Stimulated activated CD8-positive, alpha-beta memory T cell treated with anti-CD3 and anti-CD28 coated beads, Interleukin-7, amount 100 ng/mL, for 1 hour (primary cell): ENCODE measurements at places on chromosomes 3 and 15.

DNA sequence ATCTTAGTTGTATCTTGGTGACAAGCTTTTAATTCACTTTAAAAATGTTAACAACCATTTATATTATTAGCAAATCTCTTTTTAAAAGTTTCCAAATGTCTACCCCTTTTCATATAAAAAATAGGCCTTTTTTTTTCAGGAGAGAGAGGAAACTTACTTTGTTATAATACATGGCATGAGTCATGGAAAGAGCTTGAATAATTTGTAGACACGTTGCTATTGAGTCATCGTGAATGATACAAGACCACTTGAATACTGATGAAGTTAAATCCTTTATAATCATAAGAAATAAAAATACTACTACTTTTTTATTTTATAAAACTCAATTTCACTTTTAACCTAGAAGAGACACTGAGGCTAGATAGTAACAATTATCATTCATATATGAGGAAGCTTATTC, 70.3 kb upstream of the BBX start:
- no peak for DNase-seq

GRCh38 chr3:184811999-184812661, at the start of gene VPS8:
VPS8 (plus strand) TSS chr3:184812166; CDS start chr3:184824633, 12,467 bp downstream.
- DNase-seq: peak; percentile 93

DNA sequence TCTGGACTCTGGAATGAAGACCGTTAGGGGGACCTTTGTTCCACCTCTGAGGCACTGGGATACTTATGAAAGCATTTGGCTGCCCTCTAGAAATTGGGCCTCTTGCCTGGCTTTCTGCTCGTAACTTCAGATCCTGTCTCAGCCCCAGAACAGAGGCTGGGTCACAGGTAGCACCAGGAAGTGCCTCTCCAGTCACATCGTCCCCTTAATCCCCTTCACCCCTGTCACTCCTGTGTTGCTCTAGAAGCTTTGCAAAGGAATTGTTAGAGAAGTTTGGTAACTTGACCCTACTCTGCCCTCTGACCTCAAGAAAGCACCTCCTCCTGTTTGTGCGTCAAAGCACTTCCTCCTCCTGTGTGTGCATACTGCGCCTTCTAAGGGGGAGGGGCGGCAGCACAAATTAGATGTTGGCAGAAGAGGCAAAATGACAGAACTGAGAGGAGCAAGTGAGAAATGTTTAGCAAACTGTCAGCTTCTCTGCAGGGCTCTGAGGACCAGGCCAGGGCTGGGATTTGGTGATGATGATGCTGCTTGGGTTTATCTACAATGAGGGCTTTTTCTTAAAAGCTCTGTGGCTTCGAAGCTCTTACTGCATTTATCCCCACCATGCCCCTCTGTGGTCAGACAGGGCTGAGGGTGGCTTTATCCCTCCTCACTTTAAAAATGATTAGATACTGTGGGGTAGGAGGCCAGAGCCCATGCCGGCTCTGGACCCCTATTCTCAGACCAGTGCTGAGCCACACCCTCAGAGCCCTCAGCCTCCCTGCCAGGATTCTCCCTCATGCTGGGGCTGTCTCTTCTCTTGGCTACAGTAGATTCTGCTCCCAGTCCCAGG, 76.2 kb downstream of the LARS2 start:
- no peak for DNase-seq

DNA sequence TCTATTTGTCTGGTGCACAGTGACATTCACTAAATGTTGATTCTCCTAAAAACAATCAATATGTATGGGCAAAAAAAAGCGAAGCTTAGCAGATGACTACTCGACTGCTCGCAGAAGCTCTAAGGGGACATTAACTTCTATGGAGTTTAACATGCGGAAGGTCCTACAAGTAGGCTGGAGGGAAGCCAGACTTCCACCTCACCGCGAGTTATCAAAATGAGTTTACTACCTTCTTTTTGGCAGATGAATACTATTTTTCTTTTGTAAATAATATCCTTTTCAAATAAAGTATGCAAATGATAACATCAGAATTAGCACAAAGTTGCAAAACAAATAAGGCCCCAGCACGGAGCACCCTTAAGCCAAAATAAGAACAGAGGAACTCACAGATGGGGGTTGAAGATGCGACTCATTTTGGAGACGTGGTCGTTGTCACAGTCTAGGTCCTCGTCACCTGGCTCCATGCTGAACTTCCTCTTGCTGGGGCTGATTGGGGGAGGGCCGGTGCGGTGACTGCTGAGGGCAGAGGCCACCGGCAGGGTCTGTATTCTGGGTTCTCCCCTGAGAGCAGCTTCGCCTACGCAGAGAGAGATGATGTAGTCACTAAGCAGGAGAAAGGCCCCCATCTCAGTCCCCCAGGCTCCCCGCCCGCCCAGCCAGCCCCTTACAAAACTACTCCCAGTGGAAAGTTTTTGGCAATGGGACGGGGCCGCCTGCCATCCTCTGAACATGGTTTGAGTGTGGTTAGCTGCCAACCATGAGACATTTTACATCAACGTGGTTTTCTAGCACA, 42.1 kb downstream of the VGLL4 start:
- no peak for DNase-seq

- DNase-seq: no peak
Measured at GRCh38 chr3:59506191-59506590, 456.4 kb upstream of the CFAP20DC start.
